Stimulated activated CD8-positive, alpha-beta memory T cell treated with anti-CD3 and anti-CD28 coated beads, Interleukin-7, amount 100 ng/mL, for 24 hours (primary cell): ENCODE measurements at places on chromosomes 6 and 20.

- DNase-seq, result no peak
These were observed 23.3 kb downstream of the PXT1 start for GRCh38 chr6:36419310-36419709.

GRCh38 chr6:36643977-36644376 is 34.5 kb upstream of the CDKN1A start:
- no peak for DNase-seq

GRCh38 chr20:5268449-5268848 is 48.3 kb downstream of the PROKR2 start:
- no peak for DNase-seq

DNA sequence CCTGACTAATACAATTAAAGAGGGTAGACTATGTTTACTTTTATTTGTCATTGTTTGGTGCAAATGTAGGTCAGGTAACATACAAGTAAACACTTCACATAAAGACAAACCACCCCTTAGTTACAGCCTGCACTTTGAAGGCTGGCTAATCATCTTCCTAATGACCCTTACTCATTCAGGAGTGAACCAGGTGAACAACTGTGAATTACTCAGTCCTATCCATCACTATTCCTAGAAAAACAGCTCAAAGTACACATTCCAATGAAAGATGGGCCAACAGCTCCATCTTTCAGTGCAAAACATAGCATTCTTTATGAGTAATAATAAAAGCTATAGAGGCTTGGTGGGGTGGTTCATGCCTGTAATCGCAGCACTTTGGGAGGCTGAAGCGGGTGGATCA is 78.2 kb downstream of the FRK start:
- no peak for DNase-seq

GRCh38 chr20:4886771-4887527 is 114.4 kb downstream of the SLC23A2 start:
- DNase-seq, result no peak

DNA sequence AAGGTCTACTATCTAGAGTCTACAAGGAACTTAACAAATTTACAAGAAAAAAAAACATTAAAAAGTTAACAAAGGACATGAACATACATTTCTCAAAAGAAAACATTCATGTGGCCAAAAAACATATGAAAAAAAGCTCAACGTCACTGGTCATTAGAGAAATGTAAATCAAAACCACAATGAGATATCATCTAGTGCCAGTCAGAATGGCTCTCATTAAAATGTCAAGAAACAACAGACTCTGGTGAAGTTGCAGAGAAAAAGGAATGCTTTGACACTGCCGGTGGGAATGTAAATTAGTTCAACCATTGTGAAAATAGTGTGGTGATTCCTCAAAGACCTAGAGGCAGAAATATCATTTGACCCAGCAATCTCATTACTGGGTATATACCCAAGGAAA is 48.3 kb downstream of the OGFRL1 start:
- DNase-seq, result no peak

DNA sequence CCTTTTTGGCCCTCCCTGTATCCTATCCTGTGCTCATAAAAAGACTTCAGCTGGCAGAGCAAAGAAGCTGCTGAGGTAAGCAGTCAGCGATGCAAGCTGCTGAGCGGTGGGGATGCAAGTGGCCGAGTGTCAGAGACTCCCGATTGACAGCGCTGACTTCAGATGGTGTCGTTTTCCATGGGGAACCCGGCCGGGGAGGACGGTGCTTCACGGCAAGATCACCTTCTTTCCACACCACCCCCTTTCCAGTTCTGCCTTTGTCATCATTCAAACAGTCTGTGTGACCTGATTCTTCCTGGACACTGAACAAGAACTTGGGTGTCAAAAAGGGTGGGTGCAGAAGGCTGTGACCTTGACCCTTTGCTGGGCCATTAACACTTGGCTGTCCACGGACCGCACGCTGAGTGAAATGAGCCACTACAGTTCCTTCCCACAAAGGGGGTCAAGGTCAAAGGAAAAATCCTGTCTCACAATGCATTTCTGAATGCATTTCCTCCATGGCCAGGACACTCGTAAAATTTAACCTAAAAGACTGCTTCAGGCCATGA is 52.9 kb upstream of the UNC93A start:
- DNase-seq, result no peak

DNA sequence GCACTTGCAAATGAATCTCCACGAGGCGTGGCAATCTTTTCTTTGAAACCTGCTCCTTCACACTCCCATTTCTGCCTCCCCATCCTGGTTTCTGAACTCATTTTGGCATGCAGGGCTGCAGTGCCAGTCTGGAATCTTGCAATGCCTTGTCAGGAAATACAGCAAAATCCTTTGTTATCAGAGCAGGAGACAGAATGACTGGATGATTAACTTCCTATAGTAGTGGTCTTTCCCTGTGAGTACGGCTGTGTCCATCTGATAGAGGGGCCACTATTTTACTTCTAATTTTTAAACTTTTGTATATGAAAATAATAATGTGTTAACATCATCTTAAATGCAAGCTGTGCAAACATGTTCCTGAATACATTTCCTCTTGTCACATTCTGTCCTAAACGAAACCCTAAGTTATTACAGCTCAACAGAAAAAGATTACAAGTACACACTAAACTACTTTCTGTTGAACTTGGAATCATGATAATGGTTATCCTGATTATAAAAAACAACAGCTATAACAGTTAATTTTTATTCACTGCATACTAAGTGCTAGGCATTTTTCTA is 140.2 kb downstream of the KIF13A start:
- no peak for DNase-seq

DNA sequence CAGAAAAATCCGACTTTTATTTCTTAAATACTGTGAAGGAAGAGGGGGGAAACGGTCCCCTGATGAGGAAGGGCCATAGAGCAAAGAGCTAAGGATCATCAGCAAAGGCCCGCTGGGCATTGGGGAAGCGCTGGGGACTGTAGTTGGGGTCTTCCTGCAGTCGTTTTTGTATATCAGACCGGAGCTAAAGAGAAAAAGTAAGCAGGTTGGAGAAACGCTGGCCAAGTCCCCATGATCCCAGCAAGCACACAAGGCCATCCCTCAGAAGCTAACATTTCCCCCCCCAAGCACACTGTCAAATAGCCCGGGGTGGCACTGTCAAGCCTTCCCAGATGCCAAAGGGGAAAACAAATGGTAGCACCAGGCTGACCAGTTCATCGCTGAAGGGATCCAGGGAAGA is 13.4 kb downstream of the BAG6 start:
- DNase-seq, result no peak

- DNase-seq, result no peak
These were observed 26.5 kb downstream of the BCKDHB start for GRCh38 chr6:80133020-80133419.

GRCh38 chr20:2335096-2335870 is 39.5 kb downstream of the TGM3 start:
- no peak for DNase-seq

DNA sequence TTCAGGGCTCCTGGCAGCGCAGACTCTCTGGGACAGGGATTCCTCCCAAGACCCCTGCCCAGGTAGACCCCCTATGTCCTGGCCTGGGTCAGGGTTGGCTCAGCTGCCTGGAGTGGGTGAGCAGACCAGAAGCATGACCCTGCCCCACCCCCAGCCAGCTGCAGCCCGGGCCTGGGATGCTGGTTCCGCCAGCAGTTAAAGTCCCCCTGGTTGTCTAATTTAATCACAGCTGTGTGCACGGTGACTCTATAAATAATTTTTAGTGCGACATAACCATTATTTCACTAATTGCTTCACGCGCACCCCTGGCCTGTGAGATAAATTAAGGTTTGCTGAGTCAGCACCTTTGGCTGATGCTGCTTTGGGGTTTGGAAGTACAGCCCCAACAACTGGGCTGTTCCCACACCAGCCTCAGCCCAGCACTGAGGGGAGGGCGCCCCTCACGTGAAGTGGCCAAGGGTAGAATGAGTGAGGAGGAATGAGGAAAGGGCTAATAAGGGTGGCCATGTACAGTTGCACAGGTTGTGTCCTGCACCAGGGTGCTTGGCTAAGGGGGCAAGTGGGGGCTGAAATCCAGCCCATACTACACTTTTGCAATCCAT is 26.1 kb upstream of the CDH22 start:
- no peak for DNase-seq

GRCh38 chr6:154408891-154409500 is 52.4 kb upstream of the IPCEF1 start:
- no peak for DNase-seq

- DNase-seq, result no peak
These were observed 443.8 kb downstream of the BCKDHB start for GRCh38 chr6:80550281-80550680.

DNA sequence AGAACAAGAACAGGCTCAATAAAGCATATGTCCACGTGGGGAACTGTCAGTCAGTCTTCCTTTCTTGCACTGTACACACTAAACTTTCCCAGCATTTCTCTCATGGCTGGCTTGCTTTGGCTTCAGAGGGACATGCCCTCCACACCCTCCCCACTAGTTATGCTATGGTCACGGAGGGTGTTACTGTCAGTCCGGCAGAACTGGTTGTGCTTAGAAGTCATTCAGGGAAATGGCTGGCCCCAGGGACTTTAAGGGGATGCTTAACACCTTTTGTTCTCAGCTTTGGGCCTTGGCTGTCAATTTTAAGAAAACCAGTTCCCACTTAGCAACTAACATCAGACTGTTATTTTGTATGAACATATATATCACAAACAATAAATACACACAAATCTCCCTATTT is 55.1 kb downstream of the ELOVL5 start:
- DNase-seq, result no peak

DNA sequence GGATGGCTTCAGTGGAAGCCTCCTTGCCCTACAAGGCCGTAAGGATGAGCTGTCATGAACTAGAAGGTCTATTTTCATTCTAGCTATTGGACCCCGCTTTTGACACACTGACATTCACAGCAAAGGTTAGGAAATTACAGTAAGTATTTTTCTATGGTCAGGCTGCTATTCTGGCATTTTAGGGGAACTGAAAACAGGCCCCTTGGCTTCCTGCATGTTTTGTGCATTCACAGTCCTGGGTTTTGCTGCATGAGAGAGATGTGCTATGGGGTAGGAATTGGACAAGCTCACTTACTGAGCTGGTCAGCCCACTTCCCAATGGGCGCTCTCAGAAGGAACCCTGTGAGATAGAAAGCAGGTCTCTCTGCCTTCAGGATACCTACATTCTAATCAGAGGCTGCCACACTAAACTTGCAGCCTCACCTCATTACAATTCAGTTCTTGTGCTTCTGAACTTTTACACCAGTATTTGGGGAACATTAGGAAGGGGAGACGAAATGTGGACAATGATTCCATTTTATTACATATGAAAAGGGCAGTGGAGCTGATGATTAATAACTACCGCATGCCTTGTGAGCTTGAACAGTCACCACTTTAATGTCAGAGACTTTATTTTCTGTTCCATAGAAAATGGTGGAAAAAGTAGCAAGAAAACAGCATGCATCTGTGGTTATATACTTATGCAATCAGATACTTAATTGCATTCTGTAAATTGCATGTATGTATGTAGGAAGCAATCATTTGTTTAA is 86.6 kb upstream of the TAB2 start:
- no peak for DNase-seq

- DNase-seq, result no peak
These were observed 80.9 kb downstream of the COL12A1 start for GRCh38 chr6:75124983-75125382.

DNA sequence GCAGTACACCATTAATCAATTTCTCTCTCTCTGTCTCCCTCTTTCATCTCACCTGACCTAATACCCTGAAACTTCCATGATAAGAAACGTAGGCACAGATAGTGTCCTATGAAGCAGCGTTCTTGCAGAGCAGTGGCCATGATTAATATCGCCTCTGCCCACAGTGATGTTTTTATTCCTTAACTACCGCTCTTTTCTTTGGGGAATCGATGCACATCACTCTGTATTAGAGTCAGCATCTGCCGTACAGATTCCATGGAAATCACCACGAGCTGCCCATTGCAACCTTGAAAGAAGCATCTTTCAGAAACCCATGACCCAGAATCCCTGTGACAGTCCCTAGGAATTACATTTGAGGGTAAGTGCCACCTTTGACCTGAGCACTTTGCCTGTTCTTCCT is 152.0 kb upstream of the ECI2 start:
- no peak for DNase-seq

- peak; percentile 61 for DNase-seq
These were observed 15.5 kb downstream of the CCDC167 start for GRCh38 chr6:37483917-37484785.

GRCh38 chr6:134315974-134316441 is 1.9 kb downstream of the SGK1 start:
- no peak for DNase-seq

DNA sequence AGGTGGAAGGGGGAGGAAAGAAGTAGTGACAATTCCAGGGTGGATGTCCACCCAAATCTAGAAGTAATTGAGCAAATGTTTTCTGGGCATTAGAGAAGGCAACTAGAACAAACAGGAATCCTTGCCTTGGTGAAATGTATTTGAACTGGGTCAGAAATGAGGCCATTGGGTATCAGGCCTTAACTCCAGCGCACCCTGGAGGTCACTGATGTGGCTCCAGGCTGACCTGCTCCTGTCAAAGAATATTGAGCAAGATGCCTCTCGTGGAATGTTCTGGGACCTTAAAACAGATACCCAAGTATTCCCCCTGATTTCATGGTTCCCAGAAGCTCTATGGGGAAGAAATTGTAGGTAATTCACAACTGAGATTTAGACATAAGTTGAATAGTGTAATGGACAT is 6.9 kb downstream of the HLA-DPB1 start:
- no peak for DNase-seq

DNA sequence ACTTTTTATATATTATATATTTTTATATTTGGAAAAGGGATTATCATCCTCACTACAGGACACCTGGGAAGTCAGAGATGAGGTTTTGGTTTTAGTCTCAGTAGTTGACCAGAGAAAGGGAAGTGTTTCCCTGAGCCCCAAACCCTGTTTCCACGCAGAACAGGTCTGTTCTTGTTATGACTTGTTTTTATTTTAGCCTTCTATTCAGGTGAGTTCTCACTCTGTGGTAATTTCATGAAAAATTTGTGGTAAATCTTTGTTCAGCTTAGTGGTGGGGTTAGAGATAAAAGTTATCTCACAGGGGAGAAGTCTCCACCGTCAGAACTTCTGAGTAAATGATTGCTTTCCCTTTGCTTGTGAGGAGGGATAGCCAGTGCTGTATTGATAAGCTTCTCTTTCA is 224.9 kb downstream of the FARS2 start:
- DNase-seq, result no peak

- DNase-seq, result no peak
These were observed 73.6 kb upstream of the RIPOR2 start for GRCh38 chr6:25009393-25009710.

GRCh38 chr6:136429264-136430065 is 120.8 kb downstream of the MAP7 start:
- DNase-seq, result no peak

- no peak for DNase-seq
These were observed 163.4 kb upstream of the CEP162 start for GRCh38 chr6:84390851-84391250.

DNA sequence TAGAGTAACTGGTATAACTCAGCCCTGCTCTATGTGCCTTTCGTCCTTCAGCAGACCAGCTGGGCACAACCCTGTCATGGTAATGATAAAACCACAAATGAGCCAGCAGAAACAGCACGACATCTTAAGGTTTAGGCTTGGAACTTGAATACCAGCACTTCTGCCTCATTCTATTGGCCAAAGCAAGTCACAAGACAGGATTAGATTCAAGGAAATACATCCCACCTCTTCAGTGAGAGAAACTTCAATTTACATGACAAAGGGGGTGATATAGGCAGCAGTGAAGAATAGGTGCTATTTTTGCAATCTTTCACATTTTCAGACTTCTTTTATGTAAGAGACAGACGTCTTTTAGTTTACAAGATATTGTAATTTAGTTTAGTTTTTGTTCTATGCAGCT is 69.8 kb upstream of the SLC35F1 start:
- DNase-seq, result no peak
